ENCODE measurements at places on chromosomes 16 and 17.

DNA sequence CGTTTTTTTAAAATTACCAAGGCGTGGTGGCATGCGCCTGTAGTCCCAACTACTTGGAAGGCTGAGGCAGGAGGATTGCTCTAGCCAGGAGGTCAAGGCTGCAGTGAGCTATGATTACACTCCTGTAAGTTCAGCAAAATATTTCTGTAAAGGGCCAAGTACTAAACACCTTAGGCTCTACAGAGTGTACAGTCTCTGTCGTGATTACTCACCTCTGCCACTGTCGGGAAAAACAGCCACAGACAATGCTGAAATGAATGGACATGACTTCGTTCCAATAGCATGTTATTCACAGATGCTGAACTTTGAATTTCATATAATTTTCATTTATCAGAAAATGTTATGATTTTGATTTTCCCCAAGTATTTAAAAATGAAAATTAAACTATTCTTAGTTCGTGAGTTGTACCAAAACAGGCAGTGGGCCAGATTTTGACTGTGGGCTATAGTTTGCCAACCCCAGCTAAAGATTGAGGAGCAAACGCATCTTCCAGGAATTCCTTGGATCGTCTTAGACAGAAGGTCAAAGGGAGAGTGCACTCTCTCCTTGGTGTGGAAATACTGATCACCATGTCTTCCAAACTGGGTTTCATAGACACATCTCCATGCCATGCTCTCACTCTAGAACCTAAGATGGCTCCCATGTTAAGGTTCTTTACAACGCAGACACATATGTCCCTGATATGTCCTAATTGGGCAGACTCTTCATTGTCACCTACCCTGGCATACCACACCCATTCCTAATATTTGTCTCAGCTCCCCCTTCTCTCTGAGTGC is 89.5 kb downstream of the MARF1 start:
- DNase-seq: no peak

- DNase-seq: no peak
Observed at GRCh38 chr16:77895962-77896361, 107.6 kb downstream of the VAT1L start.

DNA sequence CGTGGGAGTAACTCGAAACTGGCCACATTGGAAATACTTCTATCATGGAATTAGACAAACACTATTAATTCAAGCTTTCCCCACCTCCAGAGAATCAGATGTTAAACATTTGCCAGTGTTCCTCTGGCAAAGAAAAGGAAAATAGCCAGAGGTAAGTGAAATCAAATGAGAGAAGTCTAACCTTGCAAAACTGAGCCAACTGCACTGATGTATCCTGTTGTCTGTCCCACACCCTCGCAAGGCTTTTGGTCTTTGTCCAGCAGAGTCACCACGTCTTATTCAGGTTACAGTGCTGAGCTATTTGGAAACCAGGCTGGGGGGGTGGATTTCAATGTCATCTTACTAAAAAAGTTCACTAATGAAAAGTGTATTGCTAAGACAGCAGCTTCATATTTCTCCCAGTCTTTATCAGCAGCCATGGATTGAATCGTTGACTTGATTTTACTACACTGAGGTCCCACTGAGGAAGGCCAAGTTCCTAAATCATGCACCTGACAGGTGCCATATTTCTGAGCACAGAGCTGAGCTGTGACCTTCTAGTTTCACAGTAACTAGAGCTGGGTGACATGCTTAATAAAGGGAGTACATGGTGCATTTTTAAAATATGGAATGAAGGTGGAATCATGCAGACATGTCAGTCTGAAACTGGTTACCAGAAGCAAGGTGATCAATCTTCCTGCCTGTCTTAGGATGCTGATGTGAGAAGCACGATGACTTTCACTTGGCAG is 85.2 kb upstream of the HSBP1 start:
- no peak for DNase-seq

- DNase-seq: no peak
Observed at GRCh38 chr17:9021158-9021991, at the start of gene NTN1. Gene NTN1 (plus strand): TSS chr17:9021510. CDS start chr17:9022374, 864 bp downstream.

DNA sequence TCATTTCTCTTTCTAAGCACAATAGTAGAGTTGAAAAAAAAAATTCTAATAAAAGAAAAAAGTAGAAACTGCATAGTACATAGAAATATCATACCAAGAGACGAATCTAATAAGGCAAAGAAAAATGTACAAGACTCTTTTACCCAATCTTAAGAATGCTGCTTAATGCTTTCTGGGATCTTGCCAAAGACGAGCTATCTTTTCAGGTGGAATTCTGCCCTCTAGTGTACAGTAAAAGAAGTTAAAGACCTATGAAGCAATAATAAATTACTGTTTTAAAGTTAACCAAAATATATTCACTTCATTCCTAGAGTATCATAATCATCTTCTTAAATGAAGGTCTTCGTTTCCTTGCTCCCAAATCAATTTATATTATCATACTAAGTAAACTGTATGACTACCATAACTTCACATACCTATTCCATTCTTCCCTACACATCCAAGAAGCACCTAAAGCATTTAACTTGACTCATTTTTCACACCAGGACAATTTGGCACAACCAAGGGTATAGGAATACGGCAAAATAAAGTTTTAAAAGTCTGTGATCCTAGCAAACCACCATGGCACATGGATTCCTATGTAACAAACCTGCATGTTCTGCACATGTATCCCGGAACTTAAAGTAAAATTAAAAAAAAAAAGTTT is 47.7 kb downstream of the CFDP1 start:
- DNase-seq: no peak

DNA sequence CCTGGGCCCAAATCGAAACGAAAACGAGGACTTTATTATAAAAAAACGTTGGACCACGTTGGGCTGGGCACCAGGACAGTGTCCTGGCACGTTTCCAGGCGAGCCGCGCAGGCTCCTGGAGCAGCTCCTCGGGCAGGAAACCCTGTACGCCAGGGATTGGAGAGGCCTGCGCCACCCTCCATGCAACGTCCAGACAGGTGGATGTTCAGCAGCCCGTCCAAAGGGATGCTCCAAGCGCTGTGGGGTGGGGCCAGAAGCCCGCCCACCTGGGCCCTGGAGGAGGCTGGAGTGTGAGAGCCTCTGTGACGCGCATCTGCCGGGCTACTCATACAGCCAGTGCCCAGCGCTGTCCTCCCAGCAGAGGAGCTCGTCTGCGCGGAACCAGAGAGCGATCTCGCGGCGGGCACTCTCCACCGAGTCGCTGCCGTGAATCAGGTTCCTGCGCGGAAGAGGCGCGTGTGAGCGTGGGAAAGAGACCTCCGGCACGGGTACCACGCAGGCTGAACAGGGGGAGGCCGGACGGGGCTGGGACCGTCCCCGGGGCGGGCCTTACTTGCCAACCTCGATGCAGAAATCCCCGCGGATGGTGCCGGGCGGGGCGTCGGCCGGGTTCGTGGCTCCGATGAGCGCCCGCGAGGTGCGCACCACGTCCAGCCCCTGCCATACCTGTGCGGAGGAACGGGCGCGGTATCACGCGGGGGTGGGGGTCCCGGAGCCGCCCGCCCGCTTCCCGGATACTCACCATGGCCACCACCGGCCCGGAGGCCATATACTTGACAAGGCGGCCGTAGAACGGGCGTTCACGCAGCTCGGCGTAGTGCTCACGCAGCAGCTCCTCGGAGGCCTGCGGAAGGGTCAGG is 785 bp downstream of the NME3 start:
- DNase-seq: peak; percentile 30

DNA sequence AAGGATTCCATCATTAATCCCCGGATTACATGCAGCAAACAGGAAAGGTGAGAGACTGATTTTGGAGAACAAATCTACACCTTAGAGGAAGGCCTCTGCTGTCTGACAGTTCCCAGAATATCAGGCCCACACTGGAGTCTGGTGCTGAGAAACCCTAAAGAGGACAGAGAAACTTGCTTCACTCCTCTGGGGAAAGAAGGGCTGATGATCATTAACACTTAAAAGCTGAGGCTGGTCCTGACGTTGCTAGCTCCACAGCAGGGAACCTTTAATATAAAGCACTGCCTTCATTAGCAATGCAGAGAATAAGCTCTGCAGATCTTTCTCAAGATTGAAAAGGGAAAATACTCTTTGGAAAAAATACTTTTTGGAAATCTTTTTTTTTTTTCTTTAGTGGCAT is 1472.4 kb upstream of the GOT2 start:
- DNase-seq: no peak

GRCh38 chr16:68636818-68637217 is 8.3 kb upstream of the CDH3 start:
- DNase-seq: no peak

DNA sequence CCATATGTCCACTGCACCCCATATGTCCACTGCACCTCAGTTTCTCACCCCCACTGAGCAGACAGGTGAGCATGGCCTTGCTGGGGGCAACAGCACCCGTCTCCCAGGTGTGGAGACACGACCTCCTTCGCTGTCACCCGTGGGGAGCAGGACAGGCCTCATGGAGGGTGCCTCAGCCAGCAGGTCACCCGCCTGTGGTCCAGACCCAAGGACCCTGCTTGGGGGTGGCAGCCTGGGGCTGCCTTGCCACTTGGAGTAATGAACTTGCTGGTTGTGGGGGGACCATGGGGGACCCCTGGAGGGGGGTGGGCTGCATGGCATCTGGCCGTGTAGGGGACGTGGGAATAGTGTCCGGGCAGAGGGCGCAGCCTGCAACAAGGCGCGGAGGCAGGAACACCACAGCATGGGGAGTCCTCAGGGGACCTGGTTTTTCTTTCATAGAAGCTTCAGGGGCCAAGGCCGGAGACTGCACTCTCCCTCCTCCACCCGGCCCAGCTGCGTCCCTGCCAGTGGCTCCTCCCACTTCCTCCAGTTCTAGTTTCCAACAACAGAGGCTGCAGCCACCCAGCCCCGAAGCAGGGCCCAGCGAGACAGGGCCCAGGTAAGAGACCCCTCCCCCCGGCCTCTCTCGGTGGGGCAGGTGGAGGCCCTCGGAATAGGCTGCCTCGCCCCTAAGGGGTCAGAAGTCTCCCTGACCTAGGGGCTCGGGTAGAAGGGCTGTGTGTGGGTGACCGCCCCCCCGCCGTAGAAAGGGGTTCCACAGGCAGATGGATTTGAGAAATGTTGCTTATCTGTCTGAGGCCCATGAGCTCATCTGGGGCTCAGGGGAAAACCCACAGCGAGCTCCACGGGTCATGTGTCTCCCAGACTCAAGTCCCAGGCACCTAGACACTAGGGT is at the start of gene NHLRC4:
NHLRC4 (plus strand) TSS at position 531 of the 898 bp plus-strand sequence. CDS start 1,043 bp downstream, outside the sequence.
- no peak for DNase-seq

DNA sequence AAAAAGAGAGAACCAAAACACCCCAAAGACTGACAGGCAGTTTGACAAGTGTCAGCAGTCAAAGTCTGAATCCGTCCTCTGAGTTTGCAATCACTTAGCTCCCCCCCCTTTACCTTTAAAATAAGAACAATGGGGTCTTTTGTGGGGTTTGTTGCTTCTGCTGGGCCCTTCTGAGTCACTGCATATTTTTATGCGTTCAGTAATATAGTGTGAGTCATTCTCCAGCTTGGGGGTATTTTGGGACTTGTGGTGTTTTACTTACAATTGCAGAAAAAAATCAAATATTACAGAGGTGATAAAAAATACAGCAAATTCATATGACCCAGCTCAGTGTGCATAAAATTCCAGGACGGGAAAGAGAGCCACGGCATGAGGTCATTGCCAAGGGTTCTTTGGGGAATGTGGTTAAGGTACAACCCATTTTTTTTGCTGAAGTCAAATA is 120.1 kb downstream of the CYLD start:
- DNase-seq: no peak

DNA sequence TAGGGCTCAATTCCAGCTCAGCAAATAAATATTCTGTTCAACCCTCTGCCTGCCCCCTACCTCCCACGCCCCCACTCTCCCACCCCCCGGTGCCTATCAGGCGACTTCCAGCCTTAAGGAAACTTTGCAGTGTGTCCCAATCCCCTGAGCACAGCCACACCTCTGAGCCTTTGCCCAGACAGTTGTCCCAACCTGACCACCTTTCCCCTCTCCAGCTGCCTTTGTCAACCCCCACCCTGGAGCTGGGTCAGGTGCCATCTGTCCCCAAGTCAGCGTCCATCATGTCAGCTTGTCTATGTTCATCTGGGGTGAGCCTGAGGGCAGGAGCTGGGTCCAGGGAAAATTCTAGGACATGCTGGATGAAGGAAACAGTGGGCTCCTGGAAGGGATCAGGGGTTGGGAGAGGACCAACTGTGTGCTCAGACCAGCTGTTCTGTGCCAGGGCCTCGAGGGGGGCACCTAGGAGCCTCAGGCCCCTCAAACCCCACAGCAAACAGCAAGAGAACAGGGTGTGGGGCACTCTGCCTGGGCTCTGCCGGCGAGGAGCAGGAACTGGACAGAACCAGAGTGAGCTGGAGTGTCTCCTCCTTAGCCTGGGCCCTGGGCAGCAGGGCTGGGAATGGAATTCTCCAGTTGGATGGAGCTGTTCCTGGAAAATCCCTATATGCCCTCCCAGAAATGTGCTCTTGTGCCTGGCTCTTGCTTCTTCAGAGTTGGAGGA is 17.8 kb downstream of the CDH16 start:
- DNase-seq: no peak

DNA sequence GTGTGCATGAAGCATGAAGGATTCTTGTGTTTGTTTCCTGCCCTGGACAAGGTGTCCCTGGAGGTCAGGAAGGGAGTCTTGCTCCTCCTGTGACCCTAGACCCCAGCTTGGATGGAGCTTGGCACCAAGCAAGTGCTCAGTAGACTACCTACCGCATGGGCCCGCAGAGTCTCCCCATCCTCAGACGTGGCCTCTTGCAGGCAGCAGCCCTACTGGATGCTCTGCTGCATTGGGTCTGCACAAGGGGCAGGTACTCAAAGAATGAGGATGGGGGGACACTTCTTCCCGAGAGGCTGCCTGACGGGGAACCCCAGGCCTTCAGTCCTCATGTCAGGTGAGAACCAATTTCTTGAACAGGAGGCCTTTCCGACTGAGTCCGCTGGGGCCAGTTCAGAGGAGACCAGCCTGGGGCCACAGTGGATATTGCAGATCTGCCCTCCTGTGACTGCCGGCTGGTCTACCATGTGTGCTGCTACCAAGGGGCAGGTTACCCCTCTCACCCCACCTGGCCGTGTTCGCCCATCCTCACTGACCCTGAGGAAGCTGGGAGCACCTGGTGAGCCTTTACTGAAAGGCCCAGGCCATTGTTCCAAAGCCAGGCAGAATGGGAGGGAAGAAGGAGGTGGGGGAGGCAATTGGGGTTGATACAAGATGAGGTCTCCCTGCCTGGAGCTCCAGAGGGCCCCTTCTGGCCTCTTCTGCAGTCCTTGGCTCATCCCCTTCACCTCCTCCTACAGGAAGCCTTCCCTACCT is 206.3 kb downstream of the RAB11FIP4 start:
- no peak for DNase-seq

- no peak for DNase-seq
Observed at GRCh38 chr17:52213451-52213850, 54.9 kb upstream of the CA10 start.

DNA sequence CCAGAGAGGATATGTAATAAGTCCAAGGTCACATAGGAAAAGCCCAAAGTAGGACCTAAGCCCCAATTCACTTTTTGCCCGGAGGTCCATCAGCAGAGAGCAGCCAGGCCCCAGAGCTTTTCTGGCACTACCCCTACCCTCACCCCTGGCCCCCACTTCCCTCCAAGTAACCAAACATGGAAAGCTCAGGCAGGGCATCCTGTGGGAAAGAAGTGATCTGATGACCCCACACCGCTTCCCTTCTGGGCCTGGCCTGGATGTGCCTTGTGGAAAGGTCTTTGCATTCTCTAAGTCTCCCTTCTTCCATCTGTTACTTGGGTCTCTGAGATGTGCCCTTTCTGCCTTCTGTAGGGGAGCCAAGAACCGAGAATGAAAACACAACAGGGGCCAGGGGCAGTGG is 136.9 kb downstream of the TMEM132E start:
- DNase-seq: no peak

GRCh38 chr16:57522960-57523359 is 13.4 kb downstream of the CCDC102A start:
- DNase-seq: no peak
